ENCODE measurements at places on chromosomes 3 and 15.

DNA sequence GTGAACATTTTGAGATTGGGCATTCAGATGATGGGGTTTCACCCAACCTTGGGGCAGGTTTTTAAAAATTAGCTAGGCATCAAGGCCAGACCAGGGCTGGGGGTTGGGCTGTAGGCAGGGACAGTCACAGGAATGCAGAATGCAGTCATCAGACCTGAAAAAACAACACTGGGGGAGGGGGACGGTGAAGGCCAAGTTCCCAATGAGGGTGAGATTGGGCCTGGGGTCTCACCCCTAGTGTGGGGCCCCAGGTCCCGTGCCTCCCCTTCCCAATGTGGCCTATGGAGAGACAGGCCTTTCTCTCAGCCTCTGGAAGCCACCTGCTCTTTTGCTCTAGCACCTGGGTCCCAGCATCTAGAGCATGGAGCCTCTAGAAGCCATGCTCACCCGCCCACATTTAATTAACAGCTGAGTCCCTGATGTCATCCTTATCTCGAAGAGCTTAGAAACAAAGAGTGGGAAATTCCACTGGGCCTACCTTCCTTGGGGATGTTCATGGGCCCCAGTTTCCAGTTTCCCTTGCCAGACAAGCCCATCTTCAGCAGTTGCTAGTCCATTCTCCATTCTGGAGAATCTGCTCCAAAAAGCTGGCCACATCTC is 6.1 kb downstream of the RHO start:
- DNase-seq = no peak

DNA sequence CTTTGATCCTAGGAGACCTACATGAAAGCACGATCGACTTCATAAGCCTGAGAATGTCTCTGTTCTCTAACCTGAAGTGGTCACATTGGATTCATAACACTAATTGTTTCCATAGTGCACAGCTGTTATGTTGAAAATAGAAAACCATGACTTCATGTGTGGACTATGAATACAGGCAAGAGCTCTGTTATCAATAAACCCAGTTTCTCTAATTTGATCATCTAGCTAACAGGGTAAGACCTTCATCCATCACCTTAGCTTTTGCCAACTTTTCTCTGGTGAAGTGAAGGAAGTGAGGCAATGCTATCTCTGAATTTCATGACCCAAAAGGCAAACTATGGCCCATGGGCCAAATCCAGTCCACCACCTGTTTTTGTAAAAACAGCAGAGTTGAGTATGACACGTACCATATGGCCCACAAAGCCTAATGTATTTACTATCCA is 27.2 kb downstream of the ABI3BP start:
- no peak for DNase-seq

GRCh38 chr3:14212032-14212431 is 33.4 kb downstream of the LSM3 start:
- no peak for DNase-seq

DNA sequence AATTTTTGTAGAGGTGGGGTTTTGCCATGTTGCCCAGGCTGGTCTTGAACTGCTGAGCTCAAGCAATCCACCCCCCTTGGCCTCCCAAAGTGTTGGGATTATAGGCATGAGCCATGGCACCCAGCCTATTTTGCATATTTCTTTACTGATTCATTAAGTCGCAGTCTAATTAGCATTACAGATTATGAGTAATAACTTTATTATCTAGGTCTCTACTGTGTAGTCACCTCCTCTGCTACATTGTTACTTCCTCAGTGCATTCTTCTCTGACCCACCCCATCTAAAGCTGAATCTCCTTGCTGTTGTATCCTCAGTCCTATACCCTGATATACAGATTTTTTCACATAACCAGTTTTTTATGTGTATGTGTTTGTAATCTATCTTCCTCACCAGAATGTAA is 61.7 kb downstream of the TFDP2 start:
- DNase-seq = no peak

All from GM12864 (cell line).